ENCODE measurements at places on chromosomes 12 and 14. TPM values are rescaled to one million over a fixed set of nuclear protein-coding genes. Genes with fewer than 3 reads are reported as not detected.

SUDS3 gene
- 23.0 TPM for total RNA-seq

JAG2 gene
- 18.9 TPM for total RNA-seq

TMTC1 gene
- total RNA-seq = 5.3 TPM

CMA1 gene
- 0.64 TPM for total RNA-seq

FAM222A gene
- total RNA-seq = 5.4 TPM

TAS2R30 gene
- total RNA-seq = 1.1 TPM

GPR65 gene
- 0.20 TPM for total RNA-seq

TRIM9 gene
- 0.32 TPM for total RNA-seq

FAM186B gene
- total RNA-seq = 0.36 TPM

POTEM gene
- total RNA-seq = not detected

SAMD15 gene
- total RNA-seq = 0.88 TPM

TSPAN19 gene
- not detected for total RNA-seq

SSPN gene
- total RNA-seq = 1.4 TPM

GUCY2C gene
- total RNA-seq = 0.20 TPM

JPH4 gene
- 0.04 TPM for total RNA-seq

SLC16A7 gene
- 52.4 TPM for total RNA-seq

GNB3 gene
- not detected for total RNA-seq

DNA sequence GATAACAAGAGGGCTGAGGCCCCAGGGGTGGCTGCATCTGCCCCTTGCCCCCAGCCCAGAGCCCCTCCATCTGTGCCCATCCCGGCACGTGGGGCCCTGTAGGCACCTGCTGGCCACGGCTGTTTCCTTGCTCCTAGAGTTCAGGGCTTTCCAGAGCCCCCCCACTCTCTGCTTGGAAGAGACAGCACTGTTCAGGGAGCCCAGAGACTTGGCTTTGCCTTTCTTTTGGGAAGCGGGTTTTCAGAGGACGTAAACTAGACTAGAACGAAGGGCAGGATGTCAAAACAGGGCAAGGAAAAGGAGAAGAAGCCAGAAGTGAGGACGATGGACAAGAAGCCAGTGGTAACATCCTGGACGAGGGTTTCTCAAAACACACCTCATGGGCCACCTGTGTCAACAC lies 163.3 kb upstream of the LHX5 start:
- ATAC-seq = no peak

GRCh38 chr12:89353823-89354611 lies 1.7 kb upstream of the DUSP6 start:
- peak; percentile 72 for ATAC-seq

DNA sequence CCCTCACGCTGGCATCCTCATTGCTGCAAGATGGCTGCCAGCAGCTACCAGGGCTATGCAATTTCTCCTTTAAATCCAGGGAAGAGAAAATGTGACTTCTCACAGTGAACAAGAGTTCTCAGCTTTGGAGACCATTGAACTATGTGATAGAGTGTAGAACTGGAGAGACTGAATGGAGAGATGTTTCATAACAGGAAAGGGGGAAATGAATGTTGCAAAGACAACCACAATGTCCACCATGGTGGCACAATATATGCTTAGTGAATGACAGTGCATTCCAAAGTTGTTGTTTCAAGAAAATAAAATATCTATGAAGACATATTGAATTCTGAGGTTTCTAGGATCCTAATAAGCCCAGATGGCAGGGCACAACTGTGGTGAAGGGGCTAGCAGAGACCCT lies 13.2 kb upstream of the COCH start:
- no peak for ATAC-seq

DNA sequence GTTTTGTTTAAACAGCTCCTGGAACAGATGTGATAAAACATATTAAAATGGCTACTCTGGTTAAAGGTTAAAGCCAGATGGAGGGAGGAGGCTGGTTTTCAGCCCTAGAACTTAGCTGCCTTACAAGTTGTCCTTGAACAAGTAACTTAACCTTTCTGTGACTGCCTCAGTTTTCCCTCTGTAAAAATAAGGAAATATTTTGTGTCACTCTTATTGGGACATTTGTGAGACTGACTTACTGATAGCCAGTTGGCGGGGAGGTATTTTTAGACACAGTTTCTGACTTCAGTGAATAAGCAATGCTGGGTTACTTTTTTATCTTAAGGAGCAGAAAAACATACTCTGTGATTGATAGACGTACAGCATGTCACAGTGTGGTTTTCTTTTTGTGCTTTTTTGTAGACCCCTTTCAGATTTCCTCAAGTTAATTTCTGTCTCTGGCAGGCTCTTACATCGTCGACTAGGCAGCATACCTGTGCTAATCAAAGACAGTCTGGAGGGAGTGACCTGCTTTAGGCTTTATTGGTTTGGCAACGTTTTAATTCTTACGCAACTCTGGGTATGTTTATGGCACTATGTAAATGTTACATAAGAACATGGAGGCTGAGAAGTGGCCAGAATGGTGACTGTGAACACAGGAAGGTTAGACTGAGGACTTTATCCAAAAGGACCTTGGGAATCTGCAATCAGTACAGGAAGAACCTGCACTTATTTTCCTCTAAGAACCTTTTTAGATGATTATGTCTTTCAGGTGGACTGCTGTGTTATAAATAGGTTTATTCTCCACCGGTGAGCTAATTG lies 3.3 kb downstream of the ACVR1B start:
- ATAC-seq = peak; percentile 68

- no peak for ATAC-seq
Observed at GRCh38 chr12:122749569-122750332, 2.9 kb upstream of the DENR start.

- no peak for ATAC-seq
Observed at GRCh38 chr12:90653040-90653439, 301.9 kb downstream of the CCER1 start.

DNA sequence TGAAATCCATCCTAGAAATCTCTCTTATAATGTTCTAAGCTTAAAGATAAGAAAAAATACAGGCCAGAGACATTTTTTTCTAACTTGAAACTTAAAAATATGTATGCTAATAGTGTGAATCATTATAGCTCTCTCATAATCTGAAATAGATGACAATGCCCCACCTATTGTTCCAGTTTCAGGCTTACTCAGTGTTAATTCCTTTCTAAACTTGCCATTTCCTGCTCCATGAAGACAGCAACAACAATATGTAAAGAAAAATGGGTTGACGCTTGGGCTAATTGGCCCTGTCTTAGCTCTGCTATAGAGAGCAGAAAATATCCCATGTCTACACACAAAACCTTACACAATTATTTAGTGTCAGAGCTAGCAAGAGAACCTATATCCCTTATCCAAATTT lies 37.1 kb downstream of the LMO3 start:
- peak; percentile 69 for ATAC-seq

- no peak for ATAC-seq
Observed at GRCh38 chr14:91354979-91355685, 62.5 kb downstream of the CCDC88C start.

- ATAC-seq = no peak
Observed at GRCh38 chr12:69095765-69096477, 143.4 kb upstream of the CPSF6 start.

- no peak for ATAC-seq
Observed at GRCh38 chr14:100548939-100549338, 38.3 kb downstream of the BEGAIN start.

DNA sequence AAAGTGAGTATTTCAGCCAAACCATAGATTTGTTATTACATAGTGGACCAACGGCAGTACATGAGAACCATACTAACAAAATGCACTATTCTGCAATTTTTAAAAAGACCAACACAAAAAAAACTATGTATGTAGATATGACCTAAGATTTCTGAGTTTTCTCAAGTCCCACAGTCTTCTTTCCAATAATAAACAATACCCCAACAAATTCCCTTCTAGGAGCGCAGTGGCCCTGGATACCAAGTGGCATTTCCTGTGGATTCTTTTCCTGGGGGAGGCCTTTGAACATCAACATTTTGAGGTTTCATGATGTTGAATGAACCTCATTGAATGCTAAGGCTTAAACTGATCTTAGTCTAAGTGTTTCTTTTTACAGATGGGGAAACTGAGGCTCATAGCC lies 210.5 kb downstream of the BCAT1 start:
- ATAC-seq = no peak

DNA sequence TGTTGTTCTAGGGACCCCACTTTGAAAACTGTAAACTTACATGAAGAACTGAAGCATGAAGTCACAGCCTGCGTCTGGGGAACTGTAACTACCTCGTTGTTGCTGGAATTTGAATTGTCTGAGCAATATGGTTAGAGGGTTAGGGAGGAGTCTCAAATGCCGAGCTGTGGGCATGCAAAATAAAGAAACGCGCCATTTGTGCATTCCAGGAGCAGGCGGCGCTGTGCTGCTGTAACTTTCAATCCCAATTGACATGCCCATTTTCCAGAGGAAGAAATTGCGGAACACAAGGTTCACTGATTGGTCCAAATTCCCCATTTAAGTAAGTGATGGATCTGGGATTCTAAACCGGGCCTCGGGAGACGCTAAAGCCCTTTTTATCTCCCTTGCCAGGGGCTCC lies 61.3 kb downstream of the ZNF664 start:
- ATAC-seq = no peak

GRCh38 chr14:52033101-52033642 lies 35.7 kb downstream of the NID2 start:
- no peak for ATAC-seq

DNA sequence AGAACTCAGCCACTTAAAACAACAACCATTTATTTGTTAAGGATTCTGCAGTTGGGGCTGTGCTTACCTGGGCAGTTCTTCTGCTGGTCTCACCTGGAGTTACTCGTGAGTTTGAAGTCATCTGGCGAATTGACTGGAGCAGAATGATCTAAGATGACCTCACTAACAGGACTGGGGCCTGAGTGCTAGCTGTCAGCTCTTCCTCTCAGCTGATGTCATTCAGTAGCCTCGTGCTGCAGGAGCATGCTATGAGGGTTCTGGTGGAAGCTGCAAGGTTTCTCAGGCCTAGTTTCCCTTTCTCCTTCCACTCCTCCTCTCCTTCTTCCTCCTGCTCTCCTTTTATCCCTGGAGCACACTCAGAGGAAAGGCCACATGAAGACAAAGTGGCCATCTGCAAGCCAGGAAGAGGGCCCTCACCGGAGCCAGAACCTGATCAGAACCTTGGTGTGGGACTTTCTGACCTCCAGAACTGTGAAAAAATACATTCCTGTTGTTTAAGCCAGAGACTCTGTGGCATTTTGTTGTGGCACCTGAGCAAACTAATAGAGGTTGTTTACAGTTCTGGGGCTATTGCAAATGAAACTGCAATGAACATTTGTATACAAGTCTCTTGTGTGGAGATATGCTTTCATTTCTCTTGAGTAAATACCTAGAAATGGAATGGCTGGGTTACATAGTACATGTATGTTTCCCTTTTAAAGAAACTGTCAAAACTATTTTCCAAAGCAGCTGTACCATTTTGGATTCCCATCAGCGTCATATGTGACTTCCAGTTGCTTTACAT lies 21.9 kb upstream of the MAP3K9 start:
- no peak for ATAC-seq

- ATAC-seq = no peak
Observed at GRCh38 chr12:64616201-64616600, 5.9 kb downstream of the RASSF3 start.

GRCh38 chr12:113724794-113725556 lies 241.2 kb downstream of the RBM19 start:
- ATAC-seq = no peak

- no peak for ATAC-seq
Observed at GRCh38 chr12:43180242-43180641, 371.8 kb downstream of the ADAMTS20 start.

- no peak for ATAC-seq
Observed at GRCh38 chr14:76056128-76056527, 70.6 kb downstream of the IFT43 start.

DNA sequence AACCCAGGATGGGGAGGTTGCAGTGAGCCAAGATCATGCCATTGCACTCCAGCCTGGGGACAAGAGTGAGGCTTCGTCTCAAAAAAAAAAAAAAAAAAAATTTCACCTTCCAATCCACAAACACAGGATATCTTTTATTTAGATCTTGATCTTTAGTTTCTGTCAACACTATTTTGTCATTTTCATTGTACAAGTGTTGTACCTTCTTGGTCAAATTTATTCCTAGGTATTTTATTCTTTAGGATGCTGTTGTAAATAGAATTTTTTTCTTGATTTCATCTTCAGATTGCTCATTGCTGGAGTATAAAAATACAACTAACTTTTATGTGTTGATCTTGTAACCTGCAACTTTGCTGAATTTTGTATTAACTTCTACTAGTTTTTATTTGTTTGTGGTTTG lies 60.8 kb downstream of the ARHGAP5 start:
- ATAC-seq = no peak

GRCh38 chr14:38583471-38583870 lies 327.6 kb upstream of the CLEC14A start:
- no peak for ATAC-seq

DNA sequence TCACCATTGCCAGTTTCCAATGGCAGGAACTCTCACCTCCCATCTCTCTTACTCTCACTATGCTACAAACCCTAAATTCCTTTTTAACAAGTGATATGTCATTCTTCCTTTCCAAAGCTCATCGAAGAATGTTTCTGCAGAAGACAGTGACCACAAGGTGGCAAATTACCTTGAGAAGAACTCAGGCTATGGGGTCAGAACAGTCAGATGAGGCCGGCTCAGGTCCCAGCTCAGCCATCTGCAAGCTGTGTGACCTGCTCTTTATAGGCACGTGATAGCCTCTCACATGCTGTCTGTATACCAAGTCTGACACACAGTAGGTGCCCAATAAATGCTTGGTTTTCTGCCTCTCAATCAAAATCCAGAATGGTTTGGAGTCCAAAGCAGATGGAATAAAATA lies 80.7 kb downstream of the FOXN3 start:
- no peak for ATAC-seq

- ATAC-seq = no peak
Observed at GRCh38 chr12:10160617-10161385, 11.1 kb downstream of the OLR1 start.

DNA sequence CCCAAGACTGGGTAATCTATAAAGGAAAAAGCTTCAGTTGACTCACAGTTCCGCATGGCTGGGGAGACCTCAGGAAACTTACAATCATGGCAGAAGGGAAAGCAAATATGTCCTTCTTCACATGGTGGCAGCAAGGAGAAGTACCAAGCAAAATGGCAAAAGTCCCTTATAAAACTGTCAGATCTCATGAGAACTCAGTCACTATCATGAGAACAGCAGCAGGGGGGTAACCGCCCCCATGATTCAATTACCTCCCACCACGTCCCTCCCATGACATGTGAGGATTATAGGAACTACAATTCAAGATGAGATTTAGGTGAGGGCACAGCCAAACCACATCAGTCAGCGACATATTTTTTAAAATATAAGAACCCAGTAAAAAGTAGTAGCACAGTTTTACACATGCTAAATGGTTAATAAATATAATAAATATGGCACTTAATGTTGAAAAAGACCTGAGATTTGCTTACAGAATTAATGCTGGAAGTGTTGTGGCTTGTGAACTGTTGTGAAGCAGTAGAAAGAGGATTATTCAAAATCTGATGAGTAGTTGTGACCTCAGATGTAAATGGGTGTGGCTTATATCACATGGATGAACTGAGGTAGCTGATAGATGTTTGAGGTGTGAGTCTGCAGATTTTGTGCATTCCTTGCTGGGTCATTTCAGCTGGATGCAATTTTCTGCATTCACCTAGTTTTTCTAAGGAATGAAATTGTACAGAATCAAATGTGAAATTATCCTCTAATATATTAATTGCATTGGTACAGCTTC lies 46.9 kb upstream of the CHPT1 start:
- no peak for ATAC-seq
